Left lung (tissue), 14 donors: ENCODE measurements at places on chromosomes 1 and 21. TPM values are rescaled to one million over a fixed set of nuclear protein-coding genes. Genes with fewer than 3 reads are reported as not detected.

- H3K27ac ChIP-seq, result no peak overlapping the region
- H3K36me3 ChIP-seq, result peaks cover 11% of the 10 kb centered on the region
- no peaks in the 10 kb centered on the region for H3K27me3 ChIP-seq
- H3K4me3 ChIP-seq, result no peak overlapping the region
- peaks cover 74% of the 10 kb centered on the region for H3K4me1 ChIP-seq
- DNase-seq, result no peak
Measured at GRCh38 chr1:225424562-225425200, 3.2 kb downstream of the LBR start.

AUNIP gene
- polyA plus RNA-seq, result 2.4 TPM

DNA sequence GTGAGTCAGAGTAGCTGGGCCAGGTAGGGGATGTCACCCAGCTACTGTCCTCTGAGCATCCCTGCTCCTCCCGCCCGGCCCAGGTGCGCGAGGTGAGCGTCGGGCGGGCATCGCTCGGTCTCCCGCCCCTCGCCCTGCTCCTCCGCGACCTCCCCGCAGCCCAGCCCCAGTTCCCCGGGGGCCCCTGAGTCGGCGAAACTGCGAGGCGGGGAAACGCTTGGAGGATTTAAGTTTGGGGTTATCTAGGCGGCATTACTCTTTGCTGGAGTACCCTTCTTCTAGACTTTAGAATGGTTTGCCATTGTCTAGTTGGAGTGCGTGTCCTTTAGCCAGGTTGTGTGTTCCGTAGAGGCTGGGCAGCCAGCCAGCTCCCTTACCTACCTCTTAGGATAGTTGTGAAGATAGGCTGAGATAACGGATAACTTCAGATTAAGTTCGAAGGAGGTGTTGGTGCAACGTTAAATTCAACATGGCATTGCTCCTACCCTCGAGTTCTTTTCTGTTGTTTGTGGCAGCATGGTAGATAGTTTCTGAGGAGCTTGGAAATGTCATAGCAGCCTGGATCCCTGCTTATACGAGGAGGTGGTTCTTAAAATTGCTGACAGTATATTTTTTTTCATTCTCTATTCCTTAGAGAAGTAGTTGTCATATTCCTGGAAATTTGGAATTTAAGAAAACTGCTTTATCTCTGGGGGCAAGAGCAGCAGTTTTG, 697 bp downstream of the AGO3 start:
- H3K27me3 ChIP-seq, result no peaks in the 10 kb centered on the region
- H3K4me1 ChIP-seq, result peaks cover 54% of the 10 kb centered on the region
- H3K36me3 ChIP-seq, result no peaks in the 10 kb centered on the region
- peak overlapping the region; percentile 99 for H3K27ac ChIP-seq
- peak overlapping the region; percentile 82 for H3K4me3 ChIP-seq
- no peak for DNase-seq

SRP9 gene
- polyA plus RNA-seq, result 428 TPM

- H3K36me3 ChIP-seq, result no peaks in the 10 kb centered on the region
- peak; percentile 67 for DNase-seq
- peak within 1 kb of the TSS; percentile 42 for H3K27ac ChIP-seq
- H3K4me1 ChIP-seq, result no peaks in the 10 kb centered on the region
Measured at GRCh38 chr1:47189844-47190508, at the start of gene PDZK1IP1. PDZK1IP1 (minus strand) TSS chr1:47190036; CDS start chr1:47189932, 104 bp downstream.

DNA sequence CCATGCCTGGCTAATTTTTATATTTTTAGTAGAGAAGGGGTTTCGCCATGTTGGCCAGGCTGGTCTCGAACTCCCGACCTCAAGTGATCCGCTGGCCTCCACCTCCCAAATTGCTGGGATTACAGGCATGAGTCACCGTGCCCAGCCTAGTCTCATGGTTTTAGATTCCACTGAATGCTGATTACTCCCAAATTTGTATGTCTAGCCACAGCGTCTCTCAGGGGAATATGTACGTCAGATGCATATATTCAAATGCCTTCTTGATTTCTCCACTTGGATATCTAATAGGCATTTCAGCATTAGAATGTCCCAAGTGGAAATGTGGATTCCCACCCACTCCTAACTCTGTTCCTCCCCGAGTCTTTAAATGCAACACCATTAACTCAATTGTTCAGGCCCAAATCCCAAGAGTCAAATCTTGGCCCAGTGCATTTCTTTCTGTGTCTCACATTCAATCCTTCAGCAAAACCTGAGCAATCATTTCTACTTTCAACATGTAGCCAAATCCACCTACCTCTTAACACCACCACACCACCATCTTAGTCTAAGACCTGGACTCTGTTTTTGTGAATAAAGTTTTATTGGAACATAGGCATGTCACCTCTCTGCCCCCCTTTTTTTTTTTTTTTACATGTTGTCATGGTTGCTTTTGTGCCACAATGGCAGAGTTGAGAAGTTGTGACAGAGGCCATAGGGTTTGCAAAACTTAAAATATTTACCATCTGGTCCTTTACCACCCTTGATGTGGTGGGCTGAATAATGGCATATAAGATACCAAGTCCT, 9.8 kb upstream of the CAMTA1 start:
- no peak overlapping the region for H3K4me3 ChIP-seq
- peaks cover 9% of the 10 kb centered on the region for H3K27me3 ChIP-seq
- no peak for DNase-seq
- H3K36me3 ChIP-seq, result no peaks in the 10 kb centered on the region
- H3K4me1 ChIP-seq, result no peaks in the 10 kb centered on the region
